Thyroid gland (tissue), 4 donors: ENCODE measurements at places on chromosomes 2 and 18. TPM values are rescaled to one million over a fixed set of nuclear protein-coding genes. Genes with fewer than 3 reads are reported as not detected.

SCN7A gene
- total RNA-seq = 3.0 TPM

NYAP2 gene
- total RNA-seq = not detected

NT5C1B gene
- 0.13 TPM for total RNA-seq

GRCh38 chr18:3153107-3153704 is 66.6 kb downstream of the MYOM1 start:
- H3K4me3 ChIP-seq = no peak overlapping the region
- H3K27ac ChIP-seq = no peak overlapping the region
- no peaks in the 10 kb centered on the region for H3K27me3 ChIP-seq
- H3K4me1 ChIP-seq = peaks cover 16% of the 10 kb centered on the region
- no peaks in the 10 kb centered on the region for H3K36me3 ChIP-seq

GRCh38 chr2:67510745-67511144 is 113.6 kb downstream of the ETAA1 start:
- no peak overlapping the region for H3K27ac ChIP-seq
- DNase-seq = no peak
- H3K36me3 ChIP-seq = no peaks in the 10 kb centered on the region

DNA sequence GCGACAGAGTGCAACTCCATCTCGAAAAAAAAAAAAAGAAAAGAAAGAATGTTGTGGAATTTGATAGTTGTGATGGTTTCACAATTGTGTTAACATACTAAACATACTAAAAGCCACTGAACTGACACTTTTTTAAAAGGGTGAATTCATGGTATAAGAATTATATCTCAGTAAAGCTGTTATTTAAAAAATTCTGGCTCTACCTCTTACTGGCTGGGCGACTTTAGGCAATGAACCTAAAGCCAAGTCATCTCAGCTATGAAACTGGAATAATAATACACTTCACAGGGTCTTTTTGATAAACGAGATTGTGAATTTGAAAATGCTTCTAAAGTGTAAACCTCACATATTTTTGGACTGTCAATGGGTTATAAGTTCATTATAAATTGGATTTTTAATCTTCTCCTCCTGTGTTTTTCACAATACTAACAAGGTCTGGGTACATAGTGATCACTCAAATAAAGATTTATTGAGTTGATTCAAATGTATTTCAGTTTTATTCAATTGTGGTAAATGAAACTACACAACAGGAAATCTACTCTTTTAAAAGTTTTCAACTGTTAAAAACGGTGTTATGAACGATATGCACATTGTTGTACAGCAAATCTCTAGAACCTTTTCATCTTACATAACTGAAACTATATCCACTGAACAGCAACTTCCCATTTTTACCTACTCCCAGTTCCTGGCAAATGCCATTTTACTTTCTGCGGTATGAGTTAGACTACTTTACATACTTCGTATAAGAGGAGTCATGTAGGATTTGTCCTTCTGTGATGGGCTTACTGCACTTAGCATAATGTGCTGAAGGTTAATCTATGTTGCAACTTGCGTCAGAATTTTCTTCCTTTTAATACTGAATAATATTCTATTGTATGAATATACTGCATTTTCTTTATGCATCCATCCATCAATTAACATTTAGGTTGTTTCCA is 43.0 kb upstream of the GTF2A1L start:
- no peak overlapping the region for H3K4me3 ChIP-seq
- no peak overlapping the region for H3K27ac ChIP-seq
- H3K27me3 ChIP-seq = no peaks in the 10 kb centered on the region
- H3K4me1 ChIP-seq = no peaks in the 10 kb centered on the region
- no peak for DNase-seq

- H3K27ac ChIP-seq = no peak overlapping the region
- peaks cover 8% of the 10 kb centered on the region for H3K4me1 ChIP-seq
- no peaks in the 10 kb centered on the region for H3K36me3 ChIP-seq
- H3K4me3 ChIP-seq = no peak overlapping the region
- no peak for DNase-seq
Observed at GRCh38 chr2:230665263-230665691, 47.4 kb upstream of the CAB39 start.

GLI2 gene
- total RNA-seq = 1.4 TPM
